ENCODE measurements at places on chromosomes 5 and 9.

DNA sequence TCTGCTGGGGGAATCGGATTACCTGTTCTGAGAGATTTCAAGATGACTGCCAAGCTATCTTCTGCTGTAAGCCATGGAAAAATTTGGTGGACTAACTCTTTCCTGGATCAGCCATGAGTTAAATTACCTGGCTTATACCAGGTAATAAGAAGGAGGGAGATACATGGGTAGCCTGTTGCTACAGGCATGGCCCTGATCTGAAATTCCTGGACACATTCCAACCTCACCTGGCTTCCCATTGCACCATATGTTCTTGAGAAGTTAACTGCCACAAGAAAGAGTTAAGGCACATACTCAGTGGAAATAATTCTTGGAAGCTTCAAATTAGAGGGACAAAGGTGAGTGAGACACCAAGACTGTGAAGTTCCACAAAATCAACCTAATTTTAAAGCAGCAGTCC, 371.3 kb downstream of the ACTL7B start:
- no peak for DNase-seq

- DNase-seq, result no peak
These were observed 112.4 kb upstream of the ACOT12 start for GRCh38 chr5:81506378-81506777.

DNA sequence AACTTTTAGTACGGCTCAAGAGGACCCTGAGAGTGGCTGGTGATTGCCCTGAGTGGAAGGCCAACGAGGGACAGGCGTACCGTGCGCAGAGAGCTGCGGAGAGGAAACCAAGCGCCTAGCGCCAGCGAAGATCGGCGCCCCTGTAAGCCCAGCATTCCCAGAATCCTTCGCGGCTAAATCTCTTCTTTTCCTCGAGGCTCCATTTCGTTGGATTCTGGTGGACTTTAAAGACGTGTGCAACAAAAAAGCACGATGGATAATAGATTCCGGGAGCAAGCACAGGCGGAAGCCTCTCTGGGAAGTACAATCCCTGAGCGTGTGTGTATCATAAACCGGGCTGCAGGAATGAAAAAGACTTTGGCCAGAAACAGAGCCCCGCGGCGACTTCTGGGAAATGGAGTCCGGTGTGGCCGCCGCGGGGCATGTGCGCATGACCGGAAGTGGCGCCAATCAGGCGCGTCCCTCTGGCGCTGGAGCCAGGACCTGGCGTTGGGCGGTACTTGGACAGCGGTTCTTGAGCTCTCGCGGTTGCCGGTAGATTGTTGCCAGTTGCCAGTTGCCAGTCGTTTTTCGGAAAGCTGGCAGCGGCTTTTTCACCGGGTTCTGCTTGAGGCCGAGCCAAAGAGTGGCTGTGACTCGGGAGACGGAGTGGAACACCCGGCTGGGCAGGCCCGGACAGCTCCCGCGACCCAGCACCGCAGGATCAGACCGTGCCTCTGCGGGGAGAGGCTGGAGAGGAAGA, at the start of gene ZNF79:
ZNF79 (plus strand) TSS at position 449 of the 742 bp plus-strand sequence. CDS start 406 bp downstream, outside the sequence.
- peak; percentile 96 for DNase-seq

DNA sequence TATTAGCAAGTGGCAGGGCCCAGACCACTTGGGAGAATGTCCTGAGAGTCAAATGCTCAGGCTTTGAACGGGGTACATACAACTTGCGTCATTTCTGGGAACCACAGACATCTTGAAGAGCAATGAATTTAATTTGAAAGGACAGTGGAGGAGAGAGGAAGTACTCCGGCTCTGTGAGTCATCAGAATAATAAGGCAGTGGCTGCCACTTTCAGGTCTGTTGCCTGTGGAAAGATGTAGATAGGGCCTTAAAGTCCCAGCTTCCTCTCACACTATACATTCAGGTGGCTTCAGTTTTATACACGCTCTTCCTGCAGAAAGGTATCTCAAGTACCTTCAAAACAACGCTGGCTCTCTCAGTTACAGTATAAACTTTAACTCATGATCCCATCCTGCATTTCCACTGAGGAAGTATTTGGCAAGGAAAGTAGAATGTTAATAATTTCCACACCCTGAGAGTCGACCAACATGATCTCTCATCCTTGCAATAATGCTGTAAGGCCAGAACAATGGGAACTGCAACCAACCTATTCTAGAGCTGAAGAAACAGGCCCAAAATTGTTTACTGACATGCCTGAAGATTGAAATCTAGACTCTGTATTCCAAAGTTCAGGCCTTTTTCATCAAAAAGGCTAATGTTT, 6.8 kb upstream of the PRUNE2 start:
- peak; percentile 63 for DNase-seq

GRCh38 chr9:85212209-85212608, 529.5 kb downstream of the AGTPBP1 start:
- no peak for DNase-seq

DNA sequence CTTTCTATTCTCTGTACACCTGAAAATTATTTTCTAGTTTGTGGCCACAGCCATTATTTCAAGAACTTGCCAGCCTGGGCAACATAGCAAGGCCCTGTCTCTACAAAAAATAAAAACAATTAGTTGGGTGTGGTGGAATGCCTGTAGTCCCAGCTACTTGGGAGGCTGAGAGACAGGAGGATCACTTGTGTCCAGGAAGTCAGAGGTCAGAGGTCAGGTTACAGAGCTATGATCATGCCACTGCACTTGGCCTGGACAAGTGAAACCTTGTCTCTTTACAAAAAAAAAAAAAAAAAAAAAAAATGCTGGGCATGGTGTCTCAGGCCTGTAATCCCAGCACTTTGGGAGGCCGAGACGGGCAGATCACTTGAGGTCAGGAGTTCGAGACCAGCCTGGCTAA, 58.3 kb downstream of the HMGCR start:
- no peak for DNase-seq

- DNase-seq, result no peak
These were observed 104.3 kb upstream of the PITX1 start for GRCh38 chr5:135138116-135138850.

DNA sequence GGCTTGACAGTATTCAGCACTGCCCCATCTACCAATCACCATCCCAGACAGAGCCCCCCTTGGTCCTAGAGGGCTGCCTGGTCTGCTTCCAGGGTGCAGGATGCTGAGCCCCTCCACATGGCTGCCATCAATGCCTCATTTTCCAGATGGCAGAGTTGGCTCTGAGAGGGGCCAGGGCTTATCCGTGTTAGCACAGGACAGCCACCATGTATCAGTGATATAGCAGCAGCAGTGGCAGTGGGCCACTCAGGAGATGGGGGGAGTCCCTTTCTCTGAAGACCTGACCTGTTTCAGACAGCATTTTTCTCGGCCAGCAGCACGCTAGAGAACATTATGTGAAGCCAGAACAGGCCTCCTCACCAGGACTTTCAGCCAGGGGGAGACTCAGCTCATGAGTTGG, 1.6 kb upstream of the SMIM32 start:
- no peak for DNase-seq

DNA sequence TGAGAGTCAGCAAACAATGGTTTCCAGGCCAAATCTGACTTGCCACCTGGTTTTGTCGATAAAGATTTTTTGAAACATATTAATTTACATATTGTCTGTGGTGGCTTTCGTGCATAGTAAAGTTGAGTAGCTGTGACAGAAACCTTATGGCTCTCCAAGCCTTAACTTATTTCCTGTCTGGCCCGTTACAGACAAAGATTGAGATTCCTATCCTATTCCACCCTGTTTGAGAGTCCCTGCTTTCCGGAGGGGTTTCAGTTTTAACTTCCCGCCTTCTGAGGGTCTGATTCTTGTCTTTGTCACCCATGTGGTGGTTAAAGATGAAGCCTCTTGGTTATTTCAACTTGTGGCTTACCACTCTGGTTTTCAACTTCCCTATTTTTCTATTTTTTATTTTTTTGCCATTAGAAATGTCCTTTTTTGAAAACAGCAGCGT, 11.4 kb downstream of the OTULIN start:
- no peak for DNase-seq

DNA sequence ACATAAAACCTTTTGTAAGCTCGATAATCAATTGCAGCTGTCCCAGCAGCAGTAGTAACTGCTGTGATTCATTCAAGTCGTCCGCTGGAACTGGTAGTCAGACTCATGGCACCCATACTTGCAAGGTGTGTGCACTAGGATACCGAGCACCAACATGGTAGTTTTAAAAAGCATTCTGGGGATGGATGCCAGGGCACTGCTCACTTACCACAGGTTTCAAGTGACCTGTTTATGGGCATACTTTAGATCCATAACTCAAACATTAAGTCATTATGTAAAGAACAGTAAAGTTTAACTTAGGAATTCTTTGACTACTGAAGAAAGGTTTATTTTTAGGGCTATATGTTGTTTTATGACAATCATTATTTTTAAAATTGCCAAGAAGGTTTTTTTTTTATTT, 2277.6 kb downstream of the MAT2B start:
- no peak for DNase-seq

DNA sequence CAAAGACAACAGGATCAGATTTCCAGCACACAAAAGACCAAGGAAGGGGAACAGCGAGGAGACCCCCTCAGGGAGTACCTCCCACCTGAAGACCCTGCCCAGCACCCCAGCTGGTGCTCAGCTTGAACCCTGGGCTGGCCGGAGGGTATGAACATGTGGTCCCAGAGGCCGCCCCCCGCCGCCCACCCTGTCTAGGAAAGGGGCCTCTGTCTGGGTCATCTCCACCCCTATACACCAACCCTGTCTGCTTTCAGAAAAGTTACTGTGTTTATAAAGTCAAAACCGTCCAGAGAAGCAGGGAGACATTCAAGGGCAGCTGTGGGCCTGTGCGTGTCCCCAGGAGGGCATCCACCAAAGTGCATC, 72.2 kb downstream of the ADAMTS2 start:
- no peak for DNase-seq

GRCh38 chr5:62922191-62922590, 343.6 kb downstream of the LRRC70 start:
- no peak for DNase-seq

DNA sequence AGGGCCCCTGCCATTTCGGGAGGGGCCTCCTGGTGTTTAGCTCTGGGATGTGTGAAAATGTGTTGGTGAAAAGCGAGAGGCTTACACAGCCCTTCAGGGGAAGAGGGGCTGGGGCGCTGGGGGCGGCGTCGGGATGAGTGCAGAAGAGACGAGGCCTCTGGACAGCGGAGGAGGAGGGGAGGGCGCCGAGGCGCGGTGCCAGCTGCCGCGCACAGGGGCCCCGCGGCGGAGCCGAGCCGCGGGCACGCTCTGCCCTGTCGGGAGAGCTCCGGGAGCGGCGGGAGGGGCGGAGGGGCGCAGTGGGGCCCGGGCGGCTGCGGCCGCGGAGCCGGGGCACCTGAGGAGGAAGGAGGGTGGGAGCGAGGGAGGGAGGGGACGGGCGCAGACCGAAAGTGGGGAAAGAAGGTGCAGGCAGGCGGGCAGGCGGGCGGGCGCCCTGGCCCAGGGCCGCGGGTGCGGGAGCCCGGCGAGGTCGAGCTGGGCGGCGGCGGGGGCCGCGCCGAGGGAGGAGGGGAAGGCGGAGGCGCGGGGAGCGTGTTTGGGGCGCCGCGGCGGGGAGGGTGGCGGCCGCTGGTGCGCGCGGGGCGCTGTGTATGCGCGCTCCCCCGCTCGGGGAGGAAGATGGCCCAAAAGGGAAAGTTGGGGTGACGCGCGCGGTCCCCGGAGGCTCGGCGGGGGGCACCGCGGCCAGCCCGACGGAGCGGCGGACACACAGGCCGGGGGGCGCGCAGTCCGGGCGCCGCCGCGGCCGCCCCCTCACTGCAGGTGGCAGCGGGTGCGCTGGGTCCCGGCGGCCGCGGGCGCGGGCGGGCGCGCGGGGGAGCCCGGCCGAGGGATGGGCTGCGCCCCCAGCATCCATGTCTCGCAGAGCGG, at the start of gene PDE8B:
PDE8B (plus strand) TSS at position 590 of the 873 bp plus-strand sequence; CDS start at position 836, 246 bp downstream.
- peak; percentile 25 for DNase-seq

DNA sequence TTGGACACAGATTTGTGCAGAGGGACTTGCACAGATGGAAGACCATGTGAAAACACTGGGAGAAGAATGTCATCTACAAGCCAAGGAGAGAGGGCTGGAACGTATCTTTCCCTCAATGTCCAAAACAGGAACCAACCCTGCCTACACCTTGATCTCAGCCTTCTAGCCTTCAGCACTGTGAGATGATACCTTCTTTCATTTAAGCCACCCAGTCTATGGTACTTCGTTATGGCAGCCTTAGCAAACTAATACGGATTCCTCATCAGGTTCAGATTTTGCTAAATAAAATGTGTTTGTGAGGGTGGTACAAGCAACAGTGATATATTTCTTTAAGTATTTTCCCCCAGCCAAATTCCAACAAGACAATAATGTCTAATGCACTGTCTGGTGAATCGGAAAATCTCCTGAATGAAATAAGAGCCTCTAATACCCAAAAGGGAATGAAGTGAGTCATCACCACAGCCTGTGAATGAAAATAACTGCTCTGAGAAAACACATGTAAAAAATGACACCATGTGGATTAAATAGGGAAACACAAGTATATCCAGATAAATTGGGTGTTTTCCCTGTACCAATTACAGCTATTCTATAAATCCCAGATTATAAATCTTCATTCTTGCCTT, 182.8 kb upstream of the TARS1 start:
- no peak for DNase-seq

DNA sequence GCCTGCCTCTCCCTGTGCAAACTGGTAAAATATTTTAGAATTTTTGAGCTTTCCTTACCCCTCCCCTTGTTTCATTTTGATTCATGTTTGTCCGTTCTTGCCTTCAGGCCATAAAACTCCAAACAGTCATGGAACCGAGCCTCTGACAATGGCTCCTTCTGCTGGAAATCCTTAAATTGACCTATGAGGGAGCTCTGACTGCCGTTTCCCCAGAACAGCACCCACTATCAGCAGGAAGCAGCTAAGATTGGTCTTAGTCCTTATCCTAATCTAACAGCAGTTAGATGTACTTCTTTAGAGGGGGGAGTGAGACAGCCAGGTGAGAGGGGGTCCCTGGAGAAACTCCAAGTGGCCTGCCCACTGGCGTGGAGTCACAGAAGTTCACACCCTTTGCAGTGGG, 106.7 kb downstream of the FAM174A start:
- DNase-seq, result no peak

DNA sequence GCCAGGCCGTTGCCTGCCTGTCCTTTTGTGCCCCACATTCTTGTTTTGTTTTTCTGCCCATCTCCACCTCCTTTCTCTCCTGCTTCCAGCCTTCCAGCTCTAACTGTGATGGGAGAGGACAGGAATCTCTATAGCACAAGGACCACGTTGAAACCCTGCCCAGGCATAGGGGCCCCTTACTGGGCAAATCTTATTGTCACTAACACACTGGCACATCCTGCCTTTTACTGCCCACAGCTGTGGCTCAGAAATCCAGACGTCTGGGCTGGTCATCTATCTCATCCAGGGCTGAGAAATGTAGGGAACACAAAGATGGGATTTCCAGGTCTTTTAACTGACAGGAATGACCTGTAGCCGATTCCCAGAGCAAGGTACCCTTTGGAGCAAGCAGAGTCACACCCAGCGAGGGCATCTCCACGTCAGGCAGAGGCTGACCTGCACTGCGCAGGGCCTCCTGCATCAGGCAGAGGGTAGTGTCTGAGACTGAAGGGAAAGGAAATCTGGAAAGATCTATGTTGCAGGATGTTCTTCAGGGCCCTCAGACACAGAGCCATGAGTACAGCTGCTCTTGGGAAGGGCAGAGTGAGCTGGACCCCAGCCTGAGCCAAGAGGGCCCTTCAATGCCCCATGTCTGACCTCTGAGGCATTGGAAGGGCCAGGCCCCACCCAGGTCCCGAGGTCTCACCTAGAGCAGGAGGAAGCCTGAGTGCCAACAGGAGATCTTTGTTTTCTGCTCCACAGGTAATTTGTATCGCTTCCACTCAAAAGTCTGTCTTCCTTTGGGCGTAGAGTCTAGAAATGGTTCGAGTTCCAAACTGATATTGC, 278.8 kb downstream of the FSTL4 start:
- no peak for DNase-seq
